ENCODE measurements at places on chromosomes 1 and 21.

- H3K4me1 ChIP-seq, result no peaks in the 10 kb centered on the region
- no peak for DNase-seq
- H3K4me3 ChIP-seq, result no peak overlapping the region
- no peak overlapping the region for H3K27ac ChIP-seq
Measured at GRCh38 chr1:36925251-36925650, 109.1 kb downstream of the GRIK3 start.

DNA sequence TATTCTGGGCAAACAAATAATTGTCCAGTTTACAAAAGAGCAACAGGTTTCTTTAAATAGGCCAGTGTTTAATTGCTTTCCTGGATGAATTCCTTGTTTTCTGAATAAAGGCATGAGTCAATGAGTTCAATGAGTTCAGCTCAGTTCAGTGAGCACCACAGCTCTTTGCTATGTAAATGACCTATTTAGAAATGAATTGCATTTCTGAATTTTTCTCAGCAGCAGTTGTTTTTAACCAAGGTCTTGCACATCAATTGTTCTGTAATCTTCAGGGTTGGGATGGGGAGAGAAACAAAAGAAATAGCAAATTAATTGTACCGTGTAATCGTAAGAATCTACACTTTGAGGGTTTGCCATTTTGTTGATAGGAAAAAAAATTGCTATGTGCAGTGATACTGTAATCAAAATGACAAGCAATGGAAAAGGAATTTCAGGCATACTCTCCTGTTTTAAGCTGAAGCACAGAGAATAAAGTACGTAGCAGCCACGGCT lies 45.7 kb downstream of the MIS18A start:
- H3K4me1 ChIP-seq, result no peaks in the 10 kb centered on the region
- no peak overlapping the region for H3K4me3 ChIP-seq
- peaks cover 3% of the 10 kb centered on the region for H3K27me3 ChIP-seq

- peaks cover 20% of the 10 kb centered on the region for H3K4me1 ChIP-seq
- H3K27me3 ChIP-seq, result no peaks in the 10 kb centered on the region
- H3K27ac ChIP-seq, result peak overlapping the region; percentile 44
- DNase-seq, result no peak
Measured at GRCh38 chr1:193558491-193559028, 372.1 kb upstream of the B3GALT2 start.

DNA sequence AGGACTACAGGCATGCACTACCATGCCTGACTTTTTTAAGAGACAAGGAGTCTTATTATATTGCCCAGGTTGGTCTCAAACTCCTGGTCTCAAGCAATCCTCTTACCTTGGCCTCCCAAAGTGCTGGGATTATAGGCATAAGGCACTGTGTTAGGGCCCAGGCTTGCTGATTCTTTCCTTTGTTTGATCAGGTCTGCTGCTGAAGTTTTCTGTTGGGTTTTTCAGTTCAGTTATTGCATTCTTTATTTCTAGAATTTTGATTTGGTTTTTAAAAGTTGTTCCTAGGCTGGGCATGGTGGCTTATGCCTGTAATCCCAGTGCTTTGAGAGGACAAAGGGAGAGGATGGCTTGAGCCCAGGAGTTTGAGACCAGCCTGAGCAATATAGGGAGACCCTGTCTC lies 47.9 kb downstream of the C4BPA start:
- no peaks in the 10 kb centered on the region for H3K27me3 ChIP-seq
- no peak overlapping the region for H3K27ac ChIP-seq
- no peak for DNase-seq
- peaks cover 2% of the 10 kb centered on the region for H3K36me3 ChIP-seq

- peaks cover 19% of the 10 kb centered on the region for H3K4me1 ChIP-seq
- no peaks in the 10 kb centered on the region for H3K36me3 ChIP-seq
- no peak for DNase-seq
- peaks cover 91% of the 10 kb centered on the region for H3K27me3 ChIP-seq
- H3K4me3 ChIP-seq, result no peak overlapping the region
Measured at GRCh38 chr21:36696390-36697059, 2.4 kb upstream of the SIM2 start.

DNA sequence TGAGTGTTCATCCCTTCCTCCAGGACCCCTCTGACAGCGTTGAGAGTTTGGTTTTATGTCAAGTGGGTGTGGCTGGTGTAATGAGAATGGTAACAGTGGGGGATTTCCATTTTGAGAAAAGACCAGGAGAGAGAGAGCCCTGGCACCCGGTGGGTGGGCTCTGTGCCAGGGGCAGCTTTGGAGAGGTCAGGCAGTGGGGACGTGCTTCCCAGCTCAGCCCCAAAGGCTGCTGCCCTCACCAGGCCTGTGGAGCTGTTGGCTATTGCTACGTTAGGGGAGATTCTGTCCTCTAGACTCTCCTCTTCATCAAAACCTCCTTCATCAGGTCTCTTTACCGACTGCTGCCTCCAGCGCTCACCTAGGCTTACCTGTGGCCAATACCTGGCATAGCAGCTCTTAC lies 176.3 kb downstream of the PTPRU start:
- no peak overlapping the region for H3K4me3 ChIP-seq
- no peak for DNase-seq
- peaks cover 7% of the 10 kb centered on the region for H3K4me1 ChIP-seq
- H3K36me3 ChIP-seq, result no peaks in the 10 kb centered on the region

DNA sequence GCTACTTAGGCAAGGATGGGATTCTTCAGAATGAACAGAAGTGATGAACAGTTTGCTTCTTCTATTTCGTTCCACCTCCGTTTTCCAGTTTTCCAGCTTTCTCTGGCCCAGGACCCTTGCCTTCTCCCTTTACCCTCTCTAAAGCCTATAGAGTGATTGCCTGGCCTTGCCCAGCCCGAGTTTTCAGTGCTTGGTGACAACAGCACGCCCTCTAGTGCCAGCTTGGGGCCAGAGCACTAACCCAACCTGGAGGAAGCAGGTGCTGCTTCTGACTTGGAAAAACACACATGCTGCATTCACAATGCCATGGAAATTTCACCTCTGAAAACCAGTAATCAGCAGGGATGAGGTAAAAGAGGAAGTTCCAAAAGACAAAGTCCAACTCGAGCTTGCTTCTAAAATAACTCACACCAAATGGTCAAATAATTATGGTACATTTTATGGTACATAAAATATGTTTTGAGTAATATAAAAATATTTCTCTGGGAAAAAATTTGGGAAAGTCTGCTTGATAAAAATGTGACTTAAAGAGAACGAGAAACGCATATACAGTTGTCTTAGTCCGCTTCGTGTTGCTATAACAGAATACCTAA lies 26.1 kb downstream of the UBE2T start:
- no peak overlapping the region for H3K27ac ChIP-seq
- DNase-seq, result peak; percentile 55
- peaks cover 8% of the 10 kb centered on the region for H3K27me3 ChIP-seq
